ENCODE measurements at places on chromosomes 7 and 10. TPM values are rescaled to one million over a fixed set of nuclear protein-coding genes. Genes with fewer than 3 reads are reported as not detected.

The CYP2C8 gene
- 0.79 TPM for total RNA-seq

The ABCB8 gene
- total RNA-seq = 52.1 TPM

The VIPR2 gene
- 0.50 TPM for total RNA-seq

The TMEM72 gene
- not detected for total RNA-seq

DNA sequence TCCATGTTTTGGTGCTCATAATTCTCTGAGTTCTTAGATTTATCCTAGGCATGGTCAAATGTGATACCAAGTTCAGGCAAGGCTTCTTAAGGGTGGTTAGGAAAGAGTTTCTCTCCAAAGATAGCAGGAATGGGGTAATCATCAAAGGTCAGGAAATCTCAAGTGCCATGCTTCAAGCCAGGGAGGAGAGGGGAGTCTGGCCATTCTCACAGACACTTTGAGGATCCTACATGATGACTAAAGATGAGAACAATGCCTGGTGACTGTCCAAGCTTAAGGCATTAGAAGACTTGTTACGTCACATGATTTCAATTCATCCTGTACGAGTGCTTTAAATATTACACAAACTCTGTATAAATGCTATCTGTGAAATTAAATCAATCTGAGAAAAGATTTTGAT lies 59.4 kb downstream of the POM121L12 start:
- no peaks in the 10 kb centered on the region for H3K27me3 ChIP-seq
- DNase-seq = no peak
- H3K27ac ChIP-seq = no peak overlapping the region
- H3K4me3 ChIP-seq = no peak overlapping the region
- H3K36me3 ChIP-seq = no peaks in the 10 kb centered on the region

GRCh38 chr10:133258818-133259601 lies 17.7 kb downstream of the ADAM8 start:
- peaks cover 8% of the 10 kb centered on the region for H3K36me3 ChIP-seq
- H3K27me3 ChIP-seq = peaks cover 4% of the 10 kb centered on the region
- peak; percentile 78 for DNase-seq
- peaks cover 63% of the 10 kb centered on the region for H3K4me1 ChIP-seq
- no peak overlapping the region for H3K4me3 ChIP-seq

- no peaks in the 10 kb centered on the region for H3K27me3 ChIP-seq
- H3K4me1 ChIP-seq = peaks cover 20% of the 10 kb centered on the region
- DNase-seq = no peak
- no peak overlapping the region for H3K4me3 ChIP-seq
- H3K36me3 ChIP-seq = peaks cover 26% of the 10 kb centered on the region
These were observed 772 bp upstream of the ZSCAN25 start for GRCh38 chr7:99615989-99616358.

DNA sequence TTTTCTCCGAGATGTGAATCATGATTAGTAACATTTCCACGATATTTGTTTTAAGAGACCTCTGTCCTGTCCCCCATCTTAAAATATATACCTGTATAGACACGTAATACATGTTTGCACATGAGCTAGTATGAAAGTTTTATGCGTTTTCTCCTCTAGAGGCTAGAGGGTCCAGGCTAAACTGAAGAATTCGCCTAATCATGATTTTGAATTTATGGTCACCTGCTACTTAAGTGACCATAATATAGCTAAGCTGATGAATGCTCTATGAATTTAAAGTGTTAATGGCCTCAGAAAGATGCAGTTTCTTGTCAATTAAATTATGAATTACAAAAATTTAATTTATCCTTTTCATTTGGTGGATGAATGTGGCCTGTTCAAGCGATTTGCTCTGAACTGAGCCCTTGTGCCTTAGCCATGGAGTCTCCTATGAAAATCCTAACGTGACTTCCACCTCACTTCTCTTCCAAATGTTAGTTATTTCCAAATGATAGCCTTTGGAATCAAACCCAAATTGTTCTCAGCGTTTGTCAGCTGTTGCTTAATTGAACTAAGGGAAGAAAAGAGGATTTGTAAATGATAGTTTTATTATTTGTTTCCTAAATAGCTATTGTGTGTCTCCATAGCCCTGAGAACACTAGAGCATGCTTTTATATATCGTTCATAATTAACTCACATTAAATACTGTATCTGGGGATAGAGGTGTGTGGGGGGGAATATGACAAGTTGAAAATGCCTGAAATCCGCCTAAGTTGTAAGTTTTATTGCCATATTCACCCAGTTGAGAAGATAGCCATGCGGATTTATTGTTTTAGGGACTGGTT lies 2.3 kb downstream of the CELF2 start:
- no peaks in the 10 kb centered on the region for H3K4me1 ChIP-seq
- H3K27me3 ChIP-seq = peaks cover 2% of the 10 kb centered on the region
- H3K27ac ChIP-seq = peak overlapping the region; percentile 83
- H3K4me3 ChIP-seq = peak overlapping the region; percentile 56
- H3K36me3 ChIP-seq = no peaks in the 10 kb centered on the region

DNA sequence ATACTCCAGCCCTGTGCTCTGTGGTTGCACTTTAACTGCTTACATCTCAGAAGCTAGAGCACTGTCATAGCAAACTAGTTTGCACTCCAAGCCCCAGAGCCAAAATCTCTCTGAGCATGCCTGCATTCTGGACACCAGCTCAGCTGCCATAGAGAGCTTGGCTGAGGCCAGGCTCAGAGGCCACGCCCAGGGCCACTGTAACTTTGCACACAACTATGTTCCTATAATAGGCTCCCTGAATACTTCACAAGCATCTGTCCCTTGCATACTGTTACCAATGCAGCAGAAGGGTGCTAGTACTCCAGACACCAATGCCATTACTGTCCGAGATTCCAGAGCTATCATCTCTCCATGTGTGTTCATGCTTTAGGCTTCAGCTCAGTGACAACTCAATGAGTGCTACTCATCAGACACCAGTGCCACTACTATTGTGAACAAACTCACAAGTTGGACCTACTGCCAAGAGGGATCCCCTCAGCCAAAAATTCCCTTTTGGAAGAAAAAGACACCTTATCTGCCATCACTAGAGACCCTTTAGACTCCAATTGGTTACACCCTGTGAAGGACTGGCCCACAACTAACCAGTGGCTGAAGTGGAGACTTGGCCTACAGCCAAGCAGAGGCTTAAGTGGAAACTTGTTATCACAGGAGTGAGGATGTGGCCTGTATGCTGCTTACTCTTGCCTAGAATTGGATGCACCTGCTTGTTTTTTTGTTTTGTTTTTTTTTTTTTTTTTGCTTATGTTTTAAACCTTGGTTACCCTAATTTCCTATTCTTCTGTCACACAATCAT lies 211.6 kb upstream of the MAGI2 start:
- H3K4me1 ChIP-seq = no peaks in the 10 kb centered on the region
- DNase-seq = no peak
- H3K4me3 ChIP-seq = no peak overlapping the region
- no peaks in the 10 kb centered on the region for H3K36me3 ChIP-seq

DNA sequence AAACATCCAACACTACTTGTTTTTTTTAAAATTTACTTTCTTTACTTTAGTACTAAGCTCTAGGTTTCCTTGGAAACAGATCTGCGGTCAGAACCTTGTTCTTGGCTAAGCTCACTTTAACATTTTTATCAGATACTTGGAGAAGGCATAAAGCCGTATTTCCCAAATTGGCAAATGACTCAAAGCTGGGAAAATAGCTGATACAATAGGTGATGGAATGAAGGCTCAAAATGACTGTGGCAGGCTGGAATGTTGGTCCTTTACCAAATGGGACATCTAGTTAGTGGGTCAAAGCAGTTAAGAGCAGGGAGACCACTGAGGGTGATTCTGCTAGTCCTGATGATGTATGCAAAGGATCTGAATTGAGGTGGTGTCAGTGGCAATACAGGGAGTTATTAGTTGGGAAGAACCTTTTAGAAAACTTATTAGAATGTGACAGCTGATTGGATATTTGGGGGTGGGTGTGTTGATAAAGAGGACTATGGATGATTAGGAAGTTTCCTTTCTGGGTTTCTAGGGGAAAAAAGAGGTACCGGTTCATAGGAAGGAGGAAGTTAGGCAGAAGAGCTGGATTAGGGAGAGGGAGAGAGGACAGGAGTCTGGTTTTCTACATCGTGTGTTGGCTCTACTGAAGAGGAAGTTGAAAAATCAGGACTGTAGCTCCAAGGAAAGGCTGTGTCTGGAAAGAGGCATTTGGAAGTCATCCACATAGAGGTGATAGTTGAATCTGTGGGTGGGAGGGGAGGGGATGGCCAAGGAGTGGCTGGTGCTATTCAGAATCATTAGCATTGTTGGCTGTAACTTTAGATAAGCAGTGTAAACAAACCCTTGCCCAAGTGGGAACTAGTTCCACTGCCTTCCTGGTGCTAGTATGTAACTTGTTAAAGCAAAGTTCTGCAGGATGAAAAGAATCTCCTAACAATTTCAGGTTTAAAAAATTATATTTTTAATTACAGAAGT lies 13.1 kb downstream of the PLCE1 start:
- H3K27me3 ChIP-seq = no peaks in the 10 kb centered on the region
- peak overlapping the region; percentile 48 for H3K27ac ChIP-seq
- H3K4me3 ChIP-seq = no peak overlapping the region
- H3K4me1 ChIP-seq = peaks cover 11% of the 10 kb centered on the region
- DNase-seq = no peak

DNA sequence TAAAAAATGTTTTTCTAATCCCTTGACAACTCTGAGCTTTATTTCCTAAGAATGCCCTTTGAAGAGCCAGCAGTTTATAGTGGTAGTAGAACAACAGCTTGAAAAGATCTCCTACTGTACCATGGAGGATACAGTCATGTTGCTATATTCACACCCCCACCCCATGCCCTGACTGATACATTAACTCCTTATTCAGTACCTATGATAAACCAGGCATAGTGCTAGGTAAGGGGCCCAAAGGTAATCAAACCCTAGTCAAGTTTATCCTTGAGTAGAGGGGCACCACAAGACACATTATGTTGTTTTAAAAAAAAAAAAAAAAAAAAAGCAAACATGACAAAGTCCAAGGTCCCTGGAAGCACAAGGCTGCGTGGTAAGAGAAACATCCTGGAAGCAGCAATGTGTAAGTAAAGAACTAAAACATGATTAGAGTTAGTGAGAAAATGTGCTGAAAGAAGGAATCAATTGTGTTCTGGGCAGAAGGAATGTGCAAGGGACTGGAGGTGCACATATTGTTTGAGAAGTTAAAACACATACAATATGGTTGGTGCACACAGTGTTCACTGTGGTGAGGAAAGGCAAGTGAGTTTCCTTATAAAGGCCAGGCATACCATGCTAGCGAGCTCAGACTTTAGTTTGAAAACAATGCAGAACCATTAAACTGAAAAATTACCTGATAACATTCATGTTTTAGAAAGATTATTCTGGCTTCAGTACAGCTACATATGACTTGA lies 51.2 kb downstream of the PDE1C start:
- H3K36me3 ChIP-seq = no peaks in the 10 kb centered on the region
- H3K27me3 ChIP-seq = no peaks in the 10 kb centered on the region
- no peaks in the 10 kb centered on the region for H3K4me1 ChIP-seq
- DNase-seq = no peak
- H3K27ac ChIP-seq = no peak overlapping the region

Measured in left lung (tissue), 14 donors.